ENCODE measurements at places on chromosomes 12 and 14.

DNA sequence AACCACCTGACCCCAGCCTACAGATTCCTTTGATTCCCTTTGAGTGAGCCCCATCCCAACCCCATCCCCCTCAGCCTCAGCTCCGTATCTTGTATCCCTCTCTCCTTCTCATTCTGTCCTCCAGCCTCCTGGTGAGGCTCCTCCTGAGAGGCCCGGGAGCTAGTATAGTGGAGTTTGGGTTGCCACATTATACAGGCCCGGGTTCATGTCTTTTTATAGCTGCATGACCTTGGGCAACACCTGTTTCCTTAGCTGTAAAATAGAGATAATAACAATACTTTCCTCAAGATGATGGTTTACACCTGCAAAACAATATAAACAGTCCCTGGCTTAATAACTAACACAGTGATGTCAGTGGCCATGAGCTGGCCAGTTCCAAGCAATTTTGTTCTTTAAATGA is 89.8 kb downstream of the STAB2 start:
- no peak for DNase-seq

DNA sequence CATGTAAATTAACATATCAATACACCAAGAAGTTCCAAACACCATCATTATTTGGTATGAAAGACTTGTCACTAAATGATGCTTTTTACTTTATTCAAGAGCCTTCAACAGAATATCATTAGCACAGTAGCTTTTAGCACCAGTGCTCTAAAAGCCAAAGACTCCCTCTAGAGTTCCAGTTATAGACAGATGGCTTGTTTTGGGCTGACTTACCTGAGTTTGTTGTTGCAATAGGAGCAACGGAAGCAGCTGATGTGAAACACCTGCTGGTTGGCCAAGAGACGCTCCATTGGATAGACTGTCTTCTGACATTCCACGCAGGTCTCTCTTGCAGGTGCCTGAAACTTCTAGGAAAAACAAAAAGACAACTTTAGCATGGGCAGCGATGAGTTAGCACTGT is 14.5 kb upstream of the CERS5 start:
- no peak for DNase-seq

DNA sequence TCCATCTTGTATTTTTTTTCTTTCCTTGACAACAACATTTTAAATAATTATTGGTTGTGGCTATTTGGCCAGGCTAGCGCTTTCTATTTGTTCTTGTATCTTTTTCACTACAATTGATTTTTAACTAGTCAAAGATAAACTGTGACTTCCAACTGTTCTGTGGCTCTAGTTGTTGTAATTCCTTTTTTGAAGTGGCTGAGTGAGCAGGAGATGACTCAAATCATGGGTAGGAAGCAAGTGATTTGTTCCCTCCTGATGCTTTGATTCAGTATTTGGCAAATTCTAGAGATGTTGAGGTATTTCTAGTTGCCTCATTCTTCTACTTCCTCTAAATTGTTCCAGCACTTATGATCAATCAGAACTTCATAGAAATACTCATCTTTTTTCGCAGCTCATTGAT is 633.5 kb downstream of the RERGL start:
- no peak for DNase-seq

- no peak for DNase-seq
Measured at GRCh38 chr12:40144023-40144422, 38.1 kb upstream of the SLC2A13 start.

- no peak for DNase-seq
Measured at GRCh38 chr12:22083167-22083566, 37.1 kb downstream of the CMAS start.

- peak; percentile 25 for DNase-seq
Measured at GRCh38 chr14:24094841-24095270, 745 bp downstream of the PCK2 start.

- no peak for DNase-seq
Measured at GRCh38 chr12:88947486-88948043, 367.3 kb upstream of the KITLG start.

GRCh38 chr12:11623382-11623781 is 26.1 kb upstream of the ETV6 start:
- no peak for DNase-seq

- no peak for DNase-seq
Measured at GRCh38 chr14:36054353-36055051, 122.0 kb downstream of the PTCSC3 start.

- DNase-seq, result peak; percentile 12
Measured at GRCh38 chr14:82642425-82642824, 1108.8 kb upstream of the SEL1L start.

DNA sequence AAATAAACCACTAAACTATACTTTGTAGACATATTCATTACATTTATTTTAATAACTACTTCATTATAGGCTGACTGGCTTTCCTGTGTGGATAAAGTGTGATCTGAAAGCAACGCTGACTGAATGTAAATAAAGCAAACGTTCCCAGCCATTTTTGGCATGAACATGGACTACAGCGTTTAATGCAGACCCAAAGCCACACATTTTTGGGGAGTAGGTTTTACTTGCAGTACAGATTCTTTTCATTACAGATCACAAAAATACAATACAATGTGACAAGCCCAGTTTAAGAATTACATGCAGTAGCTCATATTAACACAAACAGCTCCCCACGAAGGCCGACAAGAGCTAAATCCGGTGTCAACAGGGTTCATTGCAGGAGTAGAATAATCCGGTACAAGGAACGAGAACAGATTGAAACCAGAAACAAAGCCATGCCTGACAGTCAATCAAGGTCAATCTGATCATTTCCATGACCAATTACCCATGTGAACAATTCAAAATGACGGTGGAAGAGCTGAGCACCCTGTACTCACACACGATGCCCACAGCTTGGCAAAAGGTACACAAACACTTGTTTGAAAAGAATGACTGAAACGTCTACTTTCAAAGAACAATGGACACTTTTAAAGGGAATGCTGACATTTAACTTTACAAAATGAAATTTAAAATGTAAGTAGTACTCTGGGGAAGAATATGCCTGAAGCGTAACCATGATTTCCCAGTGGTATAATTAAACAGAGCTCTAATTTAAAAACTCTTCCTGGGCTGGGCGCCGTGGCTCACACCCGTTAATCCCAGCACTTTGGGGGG is 5.3 kb downstream of the BAG5 start:
- no peak for DNase-seq

GRCh38 chr12:14613718-14614117 is 46.0 kb upstream of the PLBD1 start:
- no peak for DNase-seq

- no peak for DNase-seq
Measured at GRCh38 chr14:93410893-93411292, 19.8 kb upstream of the UNC79 start.

DNA sequence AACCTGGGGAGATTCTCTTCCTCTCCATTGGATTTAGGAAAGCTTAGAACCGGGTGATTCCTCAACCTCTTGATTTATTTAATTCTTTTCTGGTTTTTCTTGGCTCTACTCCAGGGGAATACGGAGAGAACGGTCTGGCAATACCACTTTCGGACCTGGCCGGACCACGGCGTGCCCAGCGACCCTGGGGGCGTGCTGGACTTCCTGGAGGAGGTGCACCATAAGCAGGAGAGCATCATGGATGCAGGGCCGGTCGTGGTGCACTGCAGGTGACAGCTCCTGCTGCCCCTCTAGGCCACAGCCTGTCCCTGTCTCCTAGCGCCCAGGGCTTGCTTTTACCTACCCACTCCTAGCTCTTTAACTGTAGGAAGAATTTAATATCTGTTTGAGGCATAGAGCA is 67.6 kb downstream of the PTPN11 start:
- no peak for DNase-seq

Data from CMK (cell line).